T-helper 1 cell (primary cell): ENCODE measurements at places on chromosomes 16 and 17.

GRCh38 chr17:17056156-17056539, 13.9 kb downstream of the MPRIP start:
- DNase-seq = no peak

DNA sequence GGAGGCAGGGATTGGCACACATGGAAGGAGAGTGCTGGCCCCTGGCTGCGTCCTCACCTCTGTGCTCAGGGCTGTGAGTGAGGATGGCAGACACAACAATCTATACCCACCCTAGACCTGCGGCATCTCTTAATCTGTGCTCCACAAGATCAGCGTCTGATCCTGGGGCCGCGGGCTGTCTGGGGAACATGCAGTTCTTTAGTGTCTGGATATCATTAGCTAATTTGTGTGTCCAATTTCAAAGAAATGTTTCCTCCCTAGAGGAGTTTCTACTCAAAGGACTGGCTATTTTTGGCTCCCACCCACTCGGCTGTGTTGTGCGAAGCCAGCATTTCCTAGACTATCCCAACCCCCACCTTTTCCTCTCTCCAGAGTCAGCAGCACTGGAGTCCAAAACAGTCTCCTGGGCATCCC, 93.8 kb downstream of the GRIN2A start:
- DNase-seq = no peak

DNA sequence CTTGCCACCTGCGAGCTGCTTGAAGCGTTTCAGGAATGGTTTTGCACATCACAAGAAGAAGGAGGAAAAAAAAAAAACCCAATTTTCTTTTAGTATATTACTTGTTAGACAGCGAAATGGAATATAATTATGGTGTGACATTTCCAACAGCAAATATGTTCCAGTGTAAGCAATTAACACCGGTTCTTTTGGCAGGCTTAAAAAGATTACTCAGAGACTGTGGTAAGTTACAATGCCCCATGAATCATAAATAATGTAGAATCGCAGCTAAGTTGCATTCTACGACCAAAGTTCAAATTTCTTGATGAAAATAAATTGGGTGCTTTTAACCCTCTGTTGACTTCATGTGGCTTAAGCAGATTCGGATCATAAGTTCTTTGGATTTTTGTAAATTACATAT, 245.2 kb downstream of the XYLT1 start:
- no peak for DNase-seq

DNA sequence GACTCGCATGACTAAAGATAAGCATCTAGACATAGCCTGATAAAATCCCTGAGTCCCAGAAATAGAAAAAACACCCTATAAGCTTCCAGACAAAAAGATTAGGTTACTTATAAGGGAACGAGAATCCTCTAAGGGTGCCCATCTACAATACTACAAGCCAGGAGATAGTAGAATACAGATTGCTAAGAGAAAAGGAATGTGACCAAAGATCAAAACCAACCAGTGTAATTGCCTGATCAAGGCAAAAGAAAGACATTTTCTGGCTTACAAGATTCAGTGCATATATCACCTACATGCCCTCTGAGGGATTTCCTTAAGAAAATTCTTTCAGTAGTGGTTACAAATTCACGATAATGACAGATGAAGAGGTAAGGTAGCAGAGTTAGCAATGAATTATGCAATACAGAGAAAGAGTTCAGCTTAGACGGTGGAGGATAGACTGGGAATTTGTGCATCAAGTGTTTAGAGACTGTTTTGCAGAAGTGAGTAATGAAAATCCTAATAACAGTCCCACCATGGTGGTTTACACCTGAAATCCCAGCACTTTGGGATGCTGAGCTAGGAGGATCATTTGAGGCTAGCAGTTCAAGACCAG, 35.0 kb downstream of the BCL7C start:
- no peak for DNase-seq

DNA sequence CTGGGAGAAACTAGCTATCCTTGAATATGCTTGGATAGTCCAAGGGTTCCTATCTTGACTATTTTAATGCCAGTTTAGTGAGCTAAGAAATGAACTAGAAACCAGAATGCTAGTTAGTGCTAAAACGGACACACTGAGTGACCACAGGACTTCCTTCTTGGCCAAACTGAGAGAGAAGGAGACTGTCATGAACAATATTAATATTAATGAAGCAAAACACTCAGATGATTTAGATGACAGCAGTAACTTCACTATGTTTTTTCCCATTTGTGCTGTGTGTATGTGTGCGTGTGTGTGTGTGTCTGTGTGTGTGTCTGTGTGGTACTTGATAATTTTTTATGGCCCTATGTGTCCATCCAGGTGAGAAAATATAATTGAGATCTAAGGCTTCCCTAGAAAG, 2.2 kb upstream of the ATXN1L start:
- DNase-seq = no peak

DNA sequence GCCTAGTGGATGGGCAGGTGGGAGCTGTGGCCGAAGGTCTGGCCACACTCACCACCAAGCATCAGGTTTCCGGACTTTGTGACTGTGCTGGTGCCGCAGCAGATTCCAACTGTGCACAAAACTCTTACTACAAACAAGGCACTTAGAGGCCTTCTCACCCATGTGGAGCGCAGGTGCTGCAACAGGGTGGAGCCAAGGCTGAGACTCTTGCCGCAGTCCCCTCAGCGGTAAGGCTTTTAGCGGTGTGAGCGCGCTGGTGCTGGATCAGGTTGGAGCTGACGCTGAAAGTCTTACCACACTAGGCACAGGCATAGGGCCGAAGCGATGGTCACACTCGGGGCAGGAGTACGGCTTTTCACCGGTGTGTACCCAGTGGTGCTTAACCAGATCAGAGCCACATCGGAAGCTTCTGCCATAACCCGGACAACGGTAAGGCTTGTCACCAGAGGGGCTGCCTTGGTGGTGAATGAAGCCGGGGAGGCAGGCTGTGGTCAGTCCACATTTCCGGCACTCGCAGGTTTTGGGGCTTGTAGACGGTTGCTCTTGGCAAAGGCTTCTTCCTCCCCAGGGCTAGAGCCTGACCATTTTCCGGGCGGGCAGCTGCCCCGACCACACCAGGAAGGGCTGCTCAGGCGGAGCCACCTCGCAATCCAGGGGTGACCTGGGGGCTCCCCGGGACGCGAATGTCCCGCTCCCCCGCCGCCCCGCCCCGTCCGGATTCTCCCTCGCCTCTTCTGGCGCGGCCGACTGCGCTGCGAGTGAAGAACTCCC, 1.0 kb upstream of the ARMC5 start:
- peak; percentile 74 for DNase-seq

DNA sequence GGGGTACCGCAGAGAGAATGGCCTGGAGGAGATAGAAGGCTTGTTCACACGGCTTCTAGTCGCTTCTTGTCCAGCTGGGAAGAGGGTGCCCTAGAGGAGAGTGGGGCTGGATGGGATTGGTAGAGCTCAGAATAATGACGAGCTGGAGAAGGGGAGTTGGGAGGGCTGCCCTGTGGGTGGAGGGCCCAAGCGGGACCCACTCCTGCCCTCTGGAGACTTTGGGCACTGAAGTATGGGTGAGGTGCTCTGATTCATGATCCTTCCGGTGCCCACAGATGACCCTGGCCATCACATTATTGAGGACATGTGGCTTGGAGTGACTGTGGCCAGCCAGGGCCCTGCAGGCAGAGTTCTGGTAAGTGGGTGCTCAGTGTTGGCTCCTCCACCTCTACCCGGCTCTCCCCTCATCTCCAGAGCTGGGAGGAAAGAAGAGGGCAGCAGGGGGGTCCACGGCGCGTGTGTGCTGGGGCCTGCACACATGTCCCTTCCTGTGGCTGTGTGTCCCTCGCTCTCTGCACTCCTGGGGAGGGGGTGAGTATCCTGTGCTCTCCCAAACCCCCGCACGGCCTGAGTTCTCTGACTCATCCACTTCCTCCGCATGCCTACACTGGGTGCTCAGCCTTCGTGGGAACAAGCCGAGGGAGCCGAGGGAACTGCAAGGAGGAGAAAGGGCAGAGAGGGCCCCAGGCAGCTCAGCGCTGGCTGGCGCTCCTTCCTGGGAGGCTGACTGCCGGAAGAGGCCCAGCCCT, 8.5 kb downstream of the ITGA3 start:
- DNase-seq = no peak

- no peak for DNase-seq
Measured at GRCh38 chr17:30571921-30572320, 94.7 kb downstream of the GOSR1 start.

DNA sequence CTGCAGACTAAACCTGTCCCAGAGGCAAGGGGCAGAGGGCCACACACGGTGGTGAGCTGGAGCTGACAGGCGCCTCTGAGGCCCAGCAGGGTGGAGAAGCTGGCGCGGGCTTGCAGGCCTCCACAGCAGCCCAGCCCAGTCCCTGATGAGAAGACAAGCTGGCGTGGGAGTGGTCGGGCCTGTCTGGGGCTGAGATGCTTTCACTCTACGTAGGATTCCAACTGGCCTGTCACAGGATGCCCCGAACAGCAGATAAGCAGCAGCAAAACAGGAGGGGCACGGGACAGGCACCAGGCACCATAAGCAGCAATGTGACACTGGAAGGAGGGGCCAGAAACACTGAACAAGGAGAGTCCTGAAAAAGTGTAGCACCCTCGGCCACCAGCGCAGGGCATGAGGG, 40.1 kb downstream of the PEMT start:
- DNase-seq = no peak

DNA sequence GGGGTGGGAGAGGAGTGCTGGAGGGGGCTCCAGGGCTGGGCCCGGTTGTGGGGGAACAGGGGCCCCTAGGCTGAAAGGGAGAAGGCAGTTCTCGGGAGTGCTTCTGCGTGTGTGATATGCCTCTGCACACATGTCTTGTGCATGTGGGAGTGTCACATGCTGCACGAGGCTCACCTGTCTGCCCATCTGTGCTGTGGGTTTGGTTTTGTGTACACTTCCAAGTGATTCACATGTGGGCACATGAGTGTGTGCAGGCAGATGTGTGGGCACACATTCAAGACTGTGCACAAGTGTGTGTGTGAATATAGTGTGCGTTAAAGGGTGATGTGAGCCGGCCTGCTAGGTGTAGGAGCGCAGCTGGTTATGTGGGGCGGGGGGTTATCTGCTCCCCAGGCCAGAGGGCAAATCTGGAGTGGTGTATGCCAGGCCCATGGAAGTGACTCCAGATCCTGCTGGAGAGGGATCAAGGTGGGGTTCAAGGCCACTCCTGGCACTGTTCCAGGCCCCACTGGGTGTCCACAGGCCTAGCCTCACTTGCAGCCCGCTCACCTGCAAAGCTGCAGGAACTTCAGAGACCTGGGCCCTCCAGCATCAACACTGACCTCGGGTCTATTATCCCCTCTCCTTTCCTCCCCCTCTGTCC, 3.8 kb upstream of the BAHCC1 start:
- no peak for DNase-seq

GRCh38 chr17:56131431-56131830, 21.8 kb upstream of the ANKFN1 start:
- DNase-seq = no peak

- DNase-seq = no peak
Measured at GRCh38 chr16:13808102-13808501, 111.9 kb upstream of the ERCC4 start.

- DNase-seq = no peak
Measured at GRCh38 chr17:15744074-15744676, 12.1 kb downstream of the TBC1D26 start.

DNA sequence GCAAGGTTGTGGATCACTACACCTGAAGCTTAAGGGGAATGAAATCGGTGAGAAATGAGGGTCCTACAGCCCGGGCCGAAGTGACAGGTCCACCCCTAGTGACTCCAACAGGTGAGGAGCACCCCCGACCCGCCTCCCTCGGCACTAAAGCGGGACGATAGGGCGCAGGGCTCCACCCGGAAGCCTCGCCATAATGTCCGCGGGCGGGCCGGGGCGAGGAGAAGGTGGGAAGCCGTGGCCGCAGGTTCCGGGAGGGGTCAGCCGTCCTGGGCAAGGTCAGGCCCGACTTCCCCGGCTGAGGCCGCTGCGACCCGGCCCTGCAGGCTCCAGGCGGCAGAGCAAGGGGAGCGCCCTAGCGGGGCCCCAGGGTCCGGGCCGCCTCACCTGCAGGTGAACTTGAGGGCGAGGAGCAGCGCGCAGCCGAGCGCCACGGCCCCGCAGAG, 543 bp downstream of the TXNDC11 start:
- DNase-seq = no peak

DNA sequence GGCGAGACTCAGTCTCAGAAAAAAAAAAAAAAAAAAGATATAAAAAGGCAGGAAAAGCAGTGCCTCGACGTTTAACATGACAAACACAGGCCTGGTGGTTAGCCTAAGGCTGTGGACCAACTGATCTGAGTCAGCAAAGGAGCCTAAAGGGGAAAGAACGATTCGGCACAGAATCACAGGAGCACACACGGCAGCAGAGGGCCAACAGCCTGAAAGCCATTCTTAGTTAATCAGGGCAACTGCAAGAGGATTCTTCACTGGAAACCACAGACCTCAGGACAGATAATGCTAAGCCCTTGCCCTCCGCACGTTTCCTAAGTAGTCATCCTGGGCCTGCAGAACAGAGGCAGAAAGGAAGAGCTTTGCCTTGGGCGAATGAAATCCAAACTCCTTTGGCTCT, 14.7 kb downstream of the TMEM11 start:
- DNase-seq = no peak

- DNase-seq = no peak
Measured at GRCh38 chr17:80132906-80133625, 13.9 kb downstream of the EIF4A3 start.

GRCh38 chr17:82407255-82407654, 10.9 kb upstream of the HEXD start:
- no peak for DNase-seq

- DNase-seq = no peak
Measured at GRCh38 chr17:80482555-80483308, 6.3 kb upstream of the NPTX1 start.

DNA sequence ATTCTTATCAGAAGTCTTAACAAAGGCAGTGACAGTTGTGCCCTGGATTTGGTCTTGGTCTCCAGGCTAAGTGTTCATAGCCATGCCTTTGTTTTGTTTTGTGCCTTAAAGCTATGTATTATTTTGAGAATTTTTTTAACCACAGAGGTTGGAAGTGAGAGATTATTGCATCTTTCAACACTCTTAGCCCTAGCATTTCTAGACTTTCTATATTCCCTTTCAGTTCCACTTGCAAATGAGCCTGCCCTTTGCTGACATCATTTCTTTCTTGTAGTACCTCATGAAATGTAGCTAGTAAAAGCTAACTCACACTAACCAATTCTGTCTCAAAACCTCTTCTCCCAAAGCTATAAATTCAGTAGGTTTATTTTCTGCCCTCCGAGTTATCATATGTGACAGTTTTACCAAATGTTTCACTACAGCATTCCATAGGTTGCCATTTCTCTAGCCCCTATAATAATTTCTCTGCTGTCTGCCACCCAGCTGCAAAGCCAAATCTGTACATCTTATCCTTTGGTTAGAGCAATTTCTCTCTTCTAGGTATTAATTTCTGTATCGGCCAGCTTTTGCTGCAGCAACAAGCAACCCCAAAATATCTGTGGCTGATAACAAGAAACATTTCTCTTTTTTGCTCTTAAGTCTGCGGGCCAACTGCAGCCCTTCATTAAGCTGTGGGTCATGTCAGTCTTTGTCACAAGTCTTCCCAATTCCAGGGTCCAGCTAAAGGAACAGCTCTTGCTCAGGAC, 14.2 kb upstream of the CCL1 start:
- no peak for DNase-seq

GRCh38 chr17:79544142-79544914, 66.5 kb downstream of the RBFOX3 start:
- DNase-seq = no peak
